ENCODE measurements at places on chromosomes 1 and 21. TPM values are rescaled to one million over a fixed set of nuclear protein-coding genes. Genes with fewer than 3 reads are reported as not detected.

Gene SPRR2E
- total RNA-seq, result not detected

DNA sequence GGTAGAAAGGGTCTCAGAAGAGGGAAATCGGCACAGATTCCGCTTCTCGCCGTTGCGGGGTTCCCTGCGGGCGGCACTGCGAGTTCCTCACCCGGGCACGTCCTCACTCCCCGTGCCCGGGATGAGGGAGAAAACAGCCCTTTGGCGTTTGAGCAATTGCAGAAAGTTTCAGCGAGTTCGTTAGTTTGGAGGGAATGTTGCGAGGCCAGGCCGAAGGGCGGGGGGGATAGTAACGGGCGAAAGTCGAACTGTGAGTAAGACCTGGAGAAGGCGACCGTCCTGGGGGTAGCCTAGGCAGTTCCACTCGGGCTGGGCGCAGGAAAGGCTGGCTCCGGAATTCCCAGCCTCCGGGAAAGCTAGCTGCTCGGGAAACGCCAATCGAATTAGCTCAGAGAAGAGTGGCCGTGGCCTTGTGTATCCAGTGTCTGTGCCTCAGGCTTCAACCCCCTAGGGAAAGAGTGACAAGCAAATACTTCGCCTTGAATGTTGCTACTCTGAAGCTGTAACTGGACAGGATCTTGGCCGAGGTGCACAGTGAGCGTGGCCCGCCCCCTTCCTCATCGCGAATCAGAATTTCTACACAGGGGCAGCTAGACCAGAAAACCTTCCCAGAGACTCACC lies 787 bp downstream of the PTGFR start:
- DNase-seq, result peak; percentile 20

GRCh38 chr1:42430286-42431135 lies 25.3 kb downstream of the ZMYND12 start:
- no peak for DNase-seq

Gene S100A12
- total RNA-seq, result not detected

Gene OR2L13
- not detected for total RNA-seq

DNA sequence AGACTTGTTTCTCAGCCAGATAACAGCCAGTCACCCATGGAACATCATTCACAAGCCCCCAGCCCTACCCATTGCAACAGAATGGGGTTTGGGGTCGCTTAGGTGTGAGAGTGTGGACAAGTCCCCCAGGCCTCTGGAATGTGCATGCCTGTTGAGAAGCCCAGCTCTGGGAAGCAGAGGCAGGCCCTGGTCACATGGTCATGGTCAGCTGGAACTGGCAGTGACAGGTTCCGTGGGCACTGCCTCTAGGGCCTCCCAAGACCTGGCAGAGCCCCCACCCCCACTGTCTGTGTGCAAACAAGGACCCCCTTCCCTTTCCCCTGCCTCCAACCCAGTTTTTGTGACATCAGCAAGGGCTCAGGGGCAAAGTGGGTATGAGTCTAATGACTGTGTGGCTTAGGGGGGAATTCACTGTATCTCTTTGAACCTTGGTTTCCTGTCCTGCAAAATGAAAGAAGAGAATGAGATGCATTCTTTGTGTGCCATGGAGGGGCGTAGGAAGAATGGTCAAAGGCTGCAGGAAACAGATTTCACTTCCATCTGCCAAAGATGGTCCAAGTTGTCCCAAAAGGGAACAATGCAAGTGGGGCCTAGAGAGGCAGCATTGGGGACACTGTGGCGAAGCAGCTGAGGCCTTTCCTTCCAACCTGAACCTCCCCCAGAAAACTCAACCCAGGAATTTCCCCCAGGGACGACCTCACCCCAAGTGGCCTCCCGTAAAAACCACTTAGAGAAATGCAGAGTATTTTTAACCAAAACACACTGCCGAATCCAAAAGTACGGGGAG lies 34.7 kb upstream of the SELENON start:
- DNase-seq, result no peak

Gene PBX1
- total RNA-seq, result 71.7 TPM

- DNase-seq, result no peak
These were observed 11.8 kb downstream of the C1orf116 start for GRCh38 chr1:207020709-207021107.

- no peak for DNase-seq
These were observed 126.9 kb upstream of the GRIK3 start for GRCh38 chr1:37161171-37161570.

Gene MMP23B
- total RNA-seq, result 1.7 TPM

All from neural crest cell (in vitro differentiated cells).